ENCODE measurements at places on chromosomes 6 and 20. TPM values are rescaled to one million over a fixed set of nuclear protein-coding genes. Genes with fewer than 3 reads are reported as not detected.

GRCh38 chr6:42522942-42523814 lies 40.7 kb upstream of the UBR2 start:
- H3K27ac ChIP-seq: no peak overlapping the region
- no peaks in the 10 kb centered on the region for H3K36me3 ChIP-seq
- DNase-seq: no peak
- H3K4me1 ChIP-seq: no peaks in the 10 kb centered on the region

DNA sequence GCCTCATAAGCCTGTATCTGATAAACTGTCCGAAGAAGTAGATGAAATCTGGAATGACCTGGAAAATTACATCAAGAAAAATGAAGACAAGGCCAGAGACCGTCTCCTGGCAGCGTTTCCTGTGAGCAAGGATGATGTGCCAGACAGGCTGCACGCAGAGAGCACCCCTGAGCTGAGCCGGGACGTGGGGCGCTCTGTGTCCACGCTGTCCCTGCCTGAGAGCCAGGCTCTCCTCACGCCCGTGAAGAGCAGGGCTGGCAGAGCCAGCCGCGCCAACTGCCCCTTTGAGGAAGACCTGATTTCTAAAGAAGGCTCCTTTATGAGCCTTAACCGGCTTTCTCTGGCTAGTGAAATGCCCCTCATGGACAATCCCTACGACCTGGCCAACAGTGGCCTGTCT lies 33.9 kb upstream of the MTHFD1L start:
- H3K4me3 ChIP-seq: no peak overlapping the region
- no peaks in the 10 kb centered on the region for H3K27me3 ChIP-seq
- no peak overlapping the region for H3K27ac ChIP-seq
- no peak for DNase-seq

The LYRM4 gene
- total RNA-seq: 37.6 TPM

DNA sequence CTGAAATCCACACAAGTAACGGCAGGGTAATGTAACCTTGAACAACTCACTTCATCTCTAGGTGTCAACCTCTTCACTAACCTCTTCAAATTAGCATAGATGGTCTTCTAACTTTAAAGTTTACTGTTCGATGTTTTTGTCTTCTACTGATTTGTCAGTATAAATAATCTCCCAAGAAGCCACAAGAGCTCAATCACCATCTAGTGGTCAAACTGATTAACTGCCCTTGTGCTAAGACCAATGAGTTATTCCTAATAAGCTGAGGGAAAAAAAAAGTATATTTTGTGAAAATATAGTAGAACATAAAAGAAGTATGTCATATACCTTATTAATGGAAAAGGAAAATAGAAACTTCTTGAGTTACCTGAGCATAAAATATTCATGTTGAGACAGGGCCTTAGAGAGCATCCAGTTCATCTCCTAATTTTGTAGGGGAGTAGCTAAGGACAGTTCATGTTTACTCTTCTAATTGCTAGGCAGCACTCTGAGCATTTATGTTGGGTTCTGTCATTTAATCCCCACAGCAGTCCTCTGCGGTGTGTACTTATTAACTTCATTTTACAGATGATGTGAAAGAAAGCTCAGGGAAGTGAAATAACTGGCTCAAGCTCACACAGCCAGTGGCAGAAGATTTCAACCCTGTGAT lies 317.1 kb downstream of the ESR1 start:
- no peak overlapping the region for H3K27ac ChIP-seq
- no peaks in the 10 kb centered on the region for H3K27me3 ChIP-seq
- no peak for DNase-seq
- H3K4me1 ChIP-seq: no peaks in the 10 kb centered on the region
- no peak overlapping the region for H3K4me3 ChIP-seq

The SYTL3 gene
- 17.4 TPM for total RNA-seq

GRCh38 chr20:50295762-50296449 lies 105.3 kb downstream of the CEBPB start:
- H3K4me1 ChIP-seq: peaks cover 65% of the 10 kb centered on the region
- peak overlapping the region; percentile 73 for H3K27ac ChIP-seq

GRCh38 chr20:23923891-23924435 lies 44.4 kb upstream of the CST5 start:
- no peak for DNase-seq
- no peaks in the 10 kb centered on the region for H3K4me1 ChIP-seq
- no peaks in the 10 kb centered on the region for H3K36me3 ChIP-seq
- no peak overlapping the region for H3K27ac ChIP-seq
- H3K4me3 ChIP-seq: no peak overlapping the region

The SRC gene
- total RNA-seq: 51.5 TPM

GRCh38 chr6:115717062-115717461 lies 343.6 kb downstream of the FRK start:
- no peaks in the 10 kb centered on the region for H3K27me3 ChIP-seq
- no peak overlapping the region for H3K4me3 ChIP-seq
- no peak for DNase-seq
- H3K4me1 ChIP-seq: no peaks in the 10 kb centered on the region

- peak overlapping the region; percentile 87 for H3K27ac ChIP-seq
- peak; percentile 89 for DNase-seq
- H3K4me1 ChIP-seq: peaks cover 70% of the 10 kb centered on the region
- H3K4me3 ChIP-seq: peak overlapping the region; percentile 81
Observed at GRCh38 chr6:36028877-36029324, 1.3 kb downstream of the MAPK14 start.

DNA sequence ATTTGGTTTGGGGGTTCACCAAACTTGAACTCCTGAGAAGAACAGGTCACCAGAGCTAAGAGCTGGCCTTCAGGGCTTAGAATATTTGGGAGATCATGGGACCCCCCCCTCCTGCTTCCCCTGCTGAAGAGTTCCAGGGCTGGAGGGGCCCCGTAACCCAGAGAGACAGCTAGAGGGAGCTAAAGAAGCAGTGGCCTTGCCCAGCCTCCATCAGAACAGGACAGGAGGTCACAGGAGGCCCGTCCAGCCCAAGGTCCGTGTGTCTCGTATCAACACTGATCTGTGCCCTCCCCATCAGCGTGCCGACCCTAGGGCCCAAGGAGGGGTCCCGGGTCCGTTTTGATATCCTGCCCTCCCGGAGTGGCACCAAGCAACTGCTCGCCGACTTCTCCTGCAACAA lies 40.6 kb upstream of the TGM6 start:
- DNase-seq: no peak
- peaks cover 10% of the 10 kb centered on the region for H3K27me3 ChIP-seq
- no peak overlapping the region for H3K27ac ChIP-seq
- H3K36me3 ChIP-seq: no peaks in the 10 kb centered on the region

GRCh38 chr20:63097336-63097831 lies 90.6 kb upstream of the BHLHE23 start:
- no peaks in the 10 kb centered on the region for H3K36me3 ChIP-seq
- no peak overlapping the region for H3K27ac ChIP-seq
- peaks cover 8% of the 10 kb centered on the region for H3K4me1 ChIP-seq

The NR2E1 gene
- not detected for total RNA-seq

The DOK5 gene
- 0.17 TPM for total RNA-seq

DNA sequence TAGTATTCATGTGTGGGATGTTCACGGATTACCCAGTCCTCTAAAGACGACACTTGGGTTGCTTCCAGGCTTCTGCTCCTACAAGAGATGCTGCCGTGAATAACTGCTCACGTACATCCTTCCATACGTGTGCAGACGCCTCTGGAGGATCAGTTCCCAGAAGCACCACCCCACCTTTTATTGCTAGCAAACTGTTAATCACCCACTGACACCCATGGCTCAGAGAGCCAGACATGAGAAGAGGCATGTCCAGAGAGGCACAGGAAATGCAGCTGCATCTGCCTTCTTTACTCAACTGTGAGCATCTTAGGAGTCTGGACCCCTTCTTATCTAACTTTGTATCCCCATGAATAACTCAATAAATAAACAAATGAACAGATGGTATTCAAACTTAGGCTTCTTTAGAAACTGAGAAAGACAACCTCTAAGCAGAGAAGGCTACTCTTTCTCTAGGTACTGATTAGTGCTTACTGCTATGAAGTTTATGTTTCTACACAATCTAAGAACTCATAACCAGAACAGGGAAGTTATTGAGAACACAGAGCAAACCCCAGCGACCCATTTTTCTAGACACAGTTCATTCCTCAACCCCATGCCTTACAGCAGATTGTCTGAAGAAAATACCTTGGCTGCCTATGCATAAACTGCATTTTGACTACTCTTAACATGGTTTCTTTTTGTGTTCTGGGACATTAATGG lies 228.7 kb upstream of the RREB1 start:
- DNase-seq: no peak
- peaks cover 15% of the 10 kb centered on the region for H3K4me1 ChIP-seq
- no peak overlapping the region for H3K27ac ChIP-seq
- no peaks in the 10 kb centered on the region for H3K27me3 ChIP-seq
- H3K36me3 ChIP-seq: no peaks in the 10 kb centered on the region

DNA sequence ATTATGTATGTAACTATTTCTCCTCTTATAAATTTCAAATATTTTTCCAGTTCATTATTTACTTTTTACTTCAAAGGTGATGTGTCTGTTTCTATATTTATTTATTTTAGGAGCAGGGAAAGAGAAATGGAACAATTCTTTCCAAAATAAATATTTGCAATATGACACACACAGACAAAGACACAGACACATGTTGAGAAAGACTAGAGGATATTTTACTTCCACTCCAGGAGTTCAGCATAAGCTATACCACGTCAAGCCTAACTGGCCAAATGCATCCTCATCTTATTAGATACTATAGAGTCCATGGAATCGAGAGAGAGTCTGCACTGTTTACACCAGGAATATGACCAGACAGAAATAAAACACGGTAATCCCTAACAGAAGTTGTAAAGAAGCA lies 13.3 kb downstream of the RALGAPA2 start:
- H3K4me1 ChIP-seq: no peaks in the 10 kb centered on the region
- H3K36me3 ChIP-seq: no peaks in the 10 kb centered on the region
- no peaks in the 10 kb centered on the region for H3K27me3 ChIP-seq
- H3K4me3 ChIP-seq: no peak overlapping the region

- no peak overlapping the region for H3K4me3 ChIP-seq
- peak; percentile 96 for DNase-seq
- H3K27ac ChIP-seq: peak overlapping the region; percentile 88
- no peaks in the 10 kb centered on the region for H3K36me3 ChIP-seq
- peaks cover 100% of the 10 kb centered on the region for H3K4me1 ChIP-seq
Observed at GRCh38 chr6:41723530-41724227, 11.7 kb downstream of the TFEB start.

DNA sequence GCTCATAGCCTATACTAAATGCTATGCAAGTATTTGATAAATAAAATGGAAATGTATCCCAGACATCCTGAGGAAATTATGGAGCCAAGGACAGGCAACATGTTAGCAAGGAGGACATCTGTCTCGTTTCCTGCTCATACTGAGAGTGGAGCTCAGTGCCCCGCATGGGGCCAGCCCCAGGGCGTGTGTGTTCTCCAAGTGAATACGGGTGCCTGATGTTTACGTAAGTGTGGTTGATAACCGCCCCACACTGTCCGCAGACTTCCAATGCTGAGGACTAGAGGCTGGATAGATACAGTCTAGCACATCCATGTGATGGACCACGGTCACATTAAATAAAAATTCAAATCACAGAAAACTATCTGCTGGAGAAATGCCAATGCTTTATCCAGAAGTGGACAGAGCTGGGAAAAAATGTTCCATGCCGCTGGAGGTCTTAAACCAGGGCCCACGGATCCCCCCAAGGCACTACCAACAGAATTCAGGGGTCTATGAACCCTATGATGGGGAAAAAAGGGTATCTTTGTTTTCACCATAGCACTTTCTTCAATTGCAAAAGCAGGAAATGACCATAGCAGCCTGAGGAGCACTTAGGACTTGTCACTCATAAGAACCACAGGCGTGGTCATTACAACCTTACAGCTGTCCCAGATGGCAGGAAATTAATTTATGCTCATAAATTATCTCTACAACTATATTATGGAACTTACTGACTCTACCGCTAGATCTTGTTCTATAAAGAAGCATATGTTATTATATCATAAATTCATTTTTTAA lies 24.9 kb downstream of the TGM2 start:
- H3K27me3 ChIP-seq: no peaks in the 10 kb centered on the region
- H3K36me3 ChIP-seq: peaks cover 7% of the 10 kb centered on the region

DNA sequence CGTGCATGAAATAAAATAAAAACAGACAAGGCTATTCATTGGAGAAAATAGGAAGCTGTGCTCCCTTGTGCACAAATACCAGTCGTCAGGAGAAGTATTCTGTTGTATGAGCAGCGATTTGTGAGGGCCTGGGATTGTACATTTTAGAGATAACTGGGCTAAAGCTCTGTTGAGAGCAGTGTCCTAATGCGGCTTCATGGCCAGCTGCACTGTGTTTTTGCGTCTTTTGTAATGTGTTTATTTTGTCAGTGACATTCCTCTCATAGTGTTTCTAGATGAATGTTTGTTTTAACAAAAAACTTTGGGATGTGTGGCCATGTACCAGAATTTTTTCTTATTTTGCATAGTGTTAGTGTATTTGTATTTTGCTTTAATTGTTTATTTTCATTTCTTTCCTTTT lies 14.8 kb downstream of the ERMARD start:
- H3K36me3 ChIP-seq: no peaks in the 10 kb centered on the region
- H3K27ac ChIP-seq: no peak overlapping the region

GRCh38 chr6:49633541-49633940 lies 3.1 kb downstream of the RHAG start:
- no peak overlapping the region for H3K4me3 ChIP-seq
- H3K36me3 ChIP-seq: no peaks in the 10 kb centered on the region
- no peaks in the 10 kb centered on the region for H3K27me3 ChIP-seq
- H3K4me1 ChIP-seq: no peaks in the 10 kb centered on the region
- DNase-seq: no peak

The DEFB127 gene
- not detected for total RNA-seq

- no peak overlapping the region for H3K27ac ChIP-seq
- no peak overlapping the region for H3K4me3 ChIP-seq
- H3K27me3 ChIP-seq: no peaks in the 10 kb centered on the region
- no peaks in the 10 kb centered on the region for H3K4me1 ChIP-seq
Observed at GRCh38 chr6:165685302-165685701, 22.3 kb upstream of the PDE10A start.

The ANGPT4 gene
- total RNA-seq: not detected

DNA sequence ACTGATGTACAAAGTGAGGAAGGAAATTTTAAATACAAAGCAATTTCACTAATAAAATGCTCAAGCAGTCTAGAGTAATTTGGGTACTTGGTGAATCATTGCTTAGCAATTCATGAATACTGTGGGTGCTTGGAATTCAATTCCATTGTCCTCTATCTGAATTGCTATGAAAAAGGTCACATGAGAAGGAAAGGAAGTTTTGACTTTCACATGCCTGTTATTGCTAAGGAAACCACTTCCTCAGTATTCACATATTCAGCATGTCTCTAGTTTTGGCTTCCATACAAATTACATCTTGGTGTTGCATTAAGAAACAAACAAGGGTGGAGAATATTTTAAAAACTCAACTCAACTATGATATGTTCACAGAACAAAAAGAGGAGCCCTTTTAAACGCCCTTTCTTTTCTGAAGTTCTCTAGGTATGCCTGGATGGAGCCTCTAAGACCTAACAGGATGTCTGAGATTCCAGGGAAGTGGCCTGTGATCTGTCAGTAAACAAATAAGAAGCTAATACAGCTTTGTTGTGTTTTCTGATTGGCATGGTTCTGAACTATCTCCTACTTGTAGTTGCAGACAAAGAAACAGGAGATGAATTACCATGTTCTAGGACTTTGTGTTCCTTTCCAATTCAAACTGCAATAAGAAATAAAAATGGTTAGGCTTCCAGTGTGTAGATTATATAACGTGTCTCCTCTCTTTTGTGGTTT lies 190.4 kb downstream of the OGFRL1 start:
- peak overlapping the region; percentile 51 for H3K27ac ChIP-seq
- H3K27me3 ChIP-seq: no peaks in the 10 kb centered on the region
- no peak overlapping the region for H3K4me3 ChIP-seq
- H3K4me1 ChIP-seq: peaks cover 21% of the 10 kb centered on the region
- H3K36me3 ChIP-seq: no peaks in the 10 kb centered on the region
- no peak for DNase-seq
